ENCODE measurements at places on chromosomes 13 and 19.

DNA sequence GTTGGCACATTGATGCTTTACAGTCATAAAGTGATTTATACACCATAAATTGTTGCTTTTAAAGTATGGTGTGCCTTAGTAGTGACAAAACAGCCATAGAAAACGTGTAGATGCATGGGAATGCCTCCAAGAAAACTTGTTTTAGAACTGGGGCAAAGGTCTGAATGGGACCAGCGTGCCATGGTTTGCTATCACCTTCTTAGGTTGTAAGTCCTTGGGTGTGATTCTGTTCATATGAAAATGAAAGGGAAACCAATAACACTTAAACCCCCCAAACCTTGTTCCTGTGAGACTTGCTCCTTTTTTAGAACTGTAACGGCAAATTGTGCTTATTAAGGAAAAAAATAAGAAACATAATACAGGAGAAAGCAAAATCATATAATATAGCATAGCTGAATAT, 603.3 kb upstream of the SLITRK6 start:
- no peak for DNase-seq

- DNase-seq = no peak
Observed at GRCh38 chr19:34172661-34173192, 423 bp downstream of the LSM14A start.

DNA sequence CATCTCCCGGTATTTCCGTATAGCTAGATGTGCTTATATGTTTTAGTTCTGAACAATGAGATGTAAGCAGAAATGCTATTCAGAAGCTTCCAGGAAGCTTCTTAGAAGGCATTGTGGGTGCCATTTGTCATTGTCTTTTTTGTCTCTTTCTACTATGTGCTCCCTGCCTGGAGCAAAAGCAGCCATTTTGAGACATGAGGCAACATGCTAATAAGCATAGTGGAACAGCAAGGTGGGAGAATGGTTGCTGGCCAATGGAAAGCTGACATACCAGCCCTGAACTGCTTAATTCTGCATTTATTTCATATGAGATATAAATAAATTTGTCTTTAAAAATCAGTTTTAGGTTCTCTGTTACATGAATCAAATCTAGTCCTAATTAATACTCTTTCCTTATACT, 299.7 kb downstream of the LMO7 start:
- DNase-seq = no peak

DNA sequence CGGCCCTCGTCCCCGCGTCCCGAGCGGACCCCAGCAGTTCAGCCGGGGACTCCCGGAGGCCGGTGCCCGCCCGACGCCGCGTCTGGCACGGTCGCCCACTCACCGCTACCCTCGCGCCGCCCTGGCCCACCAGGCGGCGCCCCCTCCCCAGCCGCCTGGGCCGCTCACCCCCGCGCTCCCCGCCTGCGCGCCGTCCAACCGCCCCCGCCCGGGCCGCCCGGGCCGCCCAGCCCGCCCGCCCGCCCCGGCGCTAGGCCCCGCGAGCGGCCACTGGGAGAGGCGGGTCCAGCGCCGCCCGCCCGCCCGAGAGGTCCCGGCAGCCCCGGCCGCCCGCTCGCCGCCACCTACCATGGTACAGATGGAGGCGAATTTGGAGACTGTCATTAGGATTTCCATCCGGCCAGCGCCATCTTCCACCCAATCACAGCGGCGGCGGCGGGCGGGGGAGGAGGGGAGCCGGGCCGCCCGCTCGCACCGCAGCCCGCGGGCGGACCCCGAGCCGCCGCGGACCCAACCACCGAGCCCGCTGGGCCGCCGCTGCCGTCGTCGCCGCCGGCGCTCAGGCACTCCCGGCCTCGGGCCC, at the start of gene USP12:
Gene USP12, minus strand, starts transcription at position 568 of the 583 bp plus-strand sequence. Its CDS starts 172 bp downstream, at position 396.
- no peak for DNase-seq

- no peak for DNase-seq
Observed at GRCh38 chr13:46751811-46752635, 44.9 kb downstream of the ESD start.

- DNase-seq = no peak
Observed at GRCh38 chr13:49058761-49059160, 83.0 kb downstream of the FNDC3A start.
